ENCODE measurements at places on chromosomes 2 and 18.

DNA sequence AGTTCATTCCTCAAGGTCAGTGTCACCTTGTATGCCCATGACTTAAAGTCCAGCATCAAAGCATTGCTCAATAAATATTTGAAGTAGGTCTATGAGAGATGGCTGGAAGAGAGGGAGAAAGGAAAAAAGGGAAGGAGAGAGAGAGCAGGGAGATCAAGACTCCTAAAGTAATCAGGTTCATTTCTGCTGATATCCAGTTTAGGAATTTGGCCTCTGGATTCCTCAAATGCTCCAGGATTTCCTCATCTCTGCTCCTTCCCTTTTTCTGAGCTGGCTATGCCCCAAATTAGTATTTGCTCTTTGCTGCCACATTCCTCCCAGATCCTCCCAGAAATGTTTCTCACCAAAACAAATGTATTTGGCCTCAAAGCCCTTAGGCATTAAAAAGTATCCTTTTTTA lies 739.4 kb upstream of the CHAC2 start:
- DNase-seq, result no peak

- DNase-seq, result no peak
Measured at GRCh38 chr2:68662466-68662865, 19.1 kb downstream of the PROKR1 start.

DNA sequence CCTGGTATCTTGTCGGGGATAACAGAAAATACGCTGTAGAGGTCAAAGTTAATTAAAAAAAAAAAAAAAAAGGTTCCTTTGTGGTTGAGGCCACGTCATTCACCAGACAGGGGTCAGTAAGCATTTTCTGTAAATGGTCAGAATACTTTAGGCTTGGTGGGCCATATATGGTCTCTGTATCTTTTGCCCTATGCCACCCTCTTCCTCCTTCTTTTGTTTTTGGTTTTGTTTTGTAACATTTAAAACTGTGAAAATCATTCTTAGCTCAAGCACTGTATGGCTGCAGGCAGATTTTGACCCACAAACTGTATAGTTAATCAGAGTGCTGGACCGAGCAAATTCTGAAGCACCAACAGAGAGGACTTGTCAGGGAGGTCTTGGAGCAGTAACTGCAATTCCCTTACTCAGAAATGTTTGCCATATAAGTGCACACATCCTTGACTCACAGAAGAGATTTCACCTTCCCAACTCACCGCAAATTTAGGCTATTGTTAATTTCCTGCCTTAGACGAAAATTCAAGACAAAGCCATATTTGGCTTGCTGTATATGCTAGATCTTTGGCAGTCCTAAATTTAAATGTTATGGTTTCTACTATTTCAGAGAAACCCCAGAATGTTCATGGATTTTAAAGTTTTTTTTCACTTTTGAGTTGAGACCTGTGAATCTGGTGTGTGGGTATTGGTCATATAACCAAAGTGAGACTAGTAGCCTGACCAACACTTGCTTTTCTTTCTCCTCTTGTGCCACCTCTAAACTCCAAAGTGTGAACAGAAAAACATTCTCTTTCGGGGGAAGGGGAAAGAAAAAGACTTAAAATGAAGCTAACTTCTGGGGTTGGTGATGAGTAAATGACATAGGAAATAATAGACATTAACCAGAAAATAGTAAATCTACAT lies 65.4 kb downstream of the DOCK10 start:
- DNase-seq, result no peak

- DNase-seq, result peak; percentile 35
Measured at GRCh38 chr2:239893236-239893515, 132.0 kb downstream of the NDUFA10 start.

GRCh38 chr2:240229603-240230235 lies 89.3 kb upstream of the OTOS start:
- DNase-seq, result no peak

GRCh38 chr2:66869076-66869475 lies 434.2 kb downstream of the MEIS1 start:
- no peak for DNase-seq

DNA sequence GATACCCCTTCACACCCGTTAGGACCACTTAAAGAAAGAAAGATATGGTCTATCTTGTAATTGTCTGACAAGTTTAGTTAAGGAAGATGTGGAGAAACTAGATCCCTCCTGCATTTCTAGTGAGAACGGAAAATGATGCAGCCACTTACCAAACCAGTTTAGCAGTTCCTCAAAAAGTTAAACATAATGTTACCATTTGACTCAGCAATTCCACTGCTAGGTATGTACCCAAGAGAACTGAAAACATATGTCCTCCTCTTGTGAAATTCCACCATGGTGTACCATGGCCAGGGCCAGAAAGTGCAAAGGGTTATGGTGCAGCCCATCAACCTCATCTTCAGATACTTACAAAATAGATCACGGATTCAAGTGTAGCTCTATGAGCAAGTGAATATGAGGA lies 79.0 kb upstream of the ID2 start:
- no peak for DNase-seq

DNA sequence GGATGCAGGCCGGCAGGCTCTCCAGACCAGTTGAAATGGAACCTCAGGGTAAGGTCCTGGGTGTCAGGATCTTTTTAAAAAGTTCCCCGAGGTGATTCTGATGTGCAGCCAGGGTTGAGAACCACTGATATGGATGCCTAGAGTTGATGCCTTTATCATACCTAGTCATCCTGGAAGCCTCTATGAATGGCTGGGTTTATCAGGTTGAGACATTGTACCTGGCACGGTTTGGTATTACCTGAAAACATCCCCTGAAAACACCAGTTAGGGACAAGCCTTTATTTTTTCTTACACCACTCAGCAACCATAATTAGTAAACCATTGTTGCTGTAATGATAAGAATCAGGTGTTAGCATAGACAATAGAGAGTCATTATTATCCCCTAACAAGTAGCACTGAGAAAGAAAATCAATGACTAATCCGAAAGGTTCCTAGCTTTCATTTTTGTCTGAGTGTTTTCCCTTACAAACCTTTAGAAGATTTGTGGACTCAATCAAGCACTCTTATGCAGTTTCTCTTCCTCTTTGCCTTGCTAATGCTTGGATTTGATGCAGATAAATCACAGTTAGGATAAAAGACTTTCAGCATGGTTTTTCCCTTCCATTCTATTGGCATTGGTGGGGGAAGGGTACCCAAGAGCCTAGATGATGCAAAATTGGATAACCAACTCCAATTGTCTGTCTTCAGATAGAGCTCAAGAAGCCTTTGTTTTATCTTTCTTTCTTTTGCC lies 116.5 kb upstream of the LYPD6 start:
- DNase-seq, result no peak

- DNase-seq, result no peak
Measured at GRCh38 chr2:225244933-225245332, 154.6 kb upstream of the NYAP2 start.

- peak; percentile 29 for DNase-seq
Measured at GRCh38 chr2:20035955-20036666, 15.3 kb downstream of the LAPTM4A start.

DNA sequence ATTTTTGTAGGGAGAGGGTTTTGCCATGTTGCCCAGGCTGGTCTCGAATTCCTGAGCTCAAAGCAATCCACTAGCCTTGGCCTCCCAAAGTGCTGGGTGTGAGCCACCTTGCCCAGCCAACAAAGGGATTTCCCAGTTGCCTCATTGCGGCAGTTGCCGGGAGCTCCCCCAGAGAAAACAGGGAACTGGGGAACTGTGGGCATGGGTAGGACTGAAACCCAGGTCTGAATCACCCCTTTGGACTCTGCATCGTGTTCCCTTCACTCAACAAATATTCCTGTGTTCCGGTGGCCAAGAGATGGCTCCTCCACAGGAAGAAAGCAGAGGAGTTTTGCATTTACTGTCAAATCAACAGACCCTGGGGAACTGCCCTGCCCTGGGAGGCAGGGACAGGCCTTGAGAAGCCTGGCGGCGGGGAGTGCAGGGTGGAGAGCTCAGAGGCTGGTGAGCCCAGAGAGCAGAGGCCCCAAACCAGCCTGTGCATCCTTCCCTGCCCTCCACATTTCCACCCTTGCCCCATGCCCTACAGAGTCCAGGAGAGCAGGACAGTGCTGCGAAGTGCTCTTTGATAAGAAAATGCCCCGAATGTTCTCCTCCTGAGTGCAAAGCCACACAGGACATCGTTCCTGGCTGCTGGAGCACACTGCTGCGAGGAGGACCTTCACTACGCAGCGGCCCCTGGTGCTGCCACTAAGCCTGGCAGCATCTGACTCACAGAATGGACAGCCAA lies 24.9 kb downstream of the MYO7B start:
- DNase-seq, result no peak

DNA sequence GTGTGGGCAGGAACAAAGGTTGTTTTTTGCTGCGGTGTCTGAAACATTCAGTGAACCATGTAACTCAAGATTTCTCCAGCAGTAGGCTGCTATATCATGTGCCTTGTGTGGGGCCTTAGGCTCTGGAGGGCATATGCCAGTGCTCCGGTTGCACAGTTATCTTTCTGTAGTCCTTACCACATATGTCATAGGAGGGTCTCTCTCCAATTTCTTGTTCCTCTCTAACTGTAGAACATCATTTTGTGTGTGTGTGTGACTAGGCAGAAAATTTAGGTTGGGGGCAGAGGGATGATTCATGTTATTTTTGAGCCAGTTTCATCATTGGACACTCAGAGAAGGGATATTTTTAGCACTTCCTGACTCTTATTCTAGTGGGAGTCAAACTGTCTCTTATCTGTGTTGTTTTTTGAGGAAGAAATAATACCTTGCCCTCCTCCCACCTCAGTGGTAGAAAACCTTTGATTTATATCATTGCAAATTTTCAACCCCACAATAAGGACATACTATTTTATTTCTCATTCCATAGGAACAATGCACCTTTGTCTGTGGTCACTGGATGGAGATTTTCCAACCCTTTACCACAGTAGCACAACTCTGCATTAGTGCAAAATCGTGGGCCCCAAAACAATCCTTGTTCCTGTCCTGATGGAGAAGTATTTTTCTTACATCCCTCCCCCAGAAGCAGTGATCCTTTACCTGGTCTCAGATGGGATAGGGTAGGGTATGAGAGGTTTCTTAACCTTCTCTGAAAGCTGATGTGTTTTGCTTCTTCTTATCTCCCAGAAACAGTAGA lies 113.9 kb downstream of the CCDC74A start:
- no peak for DNase-seq

- no peak for DNase-seq
Measured at GRCh38 chr2:42965910-42966309, 173.5 kb upstream of the HAAO start.

GRCh38 chr2:233982421-233983121 lies 65.4 kb downstream of the TRPM8 start:
- no peak for DNase-seq

GRCh38 chr2:167761465-167762136 lies 485.8 kb downstream of the STK39 start:
- no peak for DNase-seq

GRCh38 chr2:48043746-48044145 lies 137.4 kb upstream of the FBXO11 start:
- no peak for DNase-seq

DNA sequence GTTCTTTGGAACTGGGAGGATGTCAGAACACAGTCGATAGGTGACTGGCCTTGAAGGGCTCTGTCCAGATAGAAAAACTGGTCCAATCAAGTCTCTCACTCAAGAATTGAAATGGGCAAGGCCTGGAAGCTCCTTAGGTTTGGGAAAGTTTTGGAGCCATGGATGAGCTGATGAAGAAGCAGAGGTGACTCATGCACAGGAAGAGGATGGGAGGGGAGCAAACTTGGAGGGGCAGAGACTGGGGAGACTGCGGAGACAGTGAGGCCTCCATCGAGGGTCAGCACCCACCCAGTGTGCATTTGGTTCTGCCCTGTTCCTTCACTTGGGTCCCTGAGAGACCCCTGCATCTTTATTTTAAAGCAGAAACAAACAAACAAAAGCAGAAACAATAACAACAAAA lies 41.1 kb downstream of the SOWAHC start:
- DNase-seq, result no peak

- no peak for DNase-seq
Measured at GRCh38 chr2:200104015-200104414, 148.6 kb downstream of the MAIP1 start.

- DNase-seq, result no peak
Measured at GRCh38 chr2:207772081-207772843, 2.6 kb upstream of the FZD5 start.

GRCh38 chr2:178954049-178954448 lies 95.9 kb downstream of the CCDC141 start:
- no peak for DNase-seq

GRCh38 chr2:11812466-11813248 lies 66.2 kb downstream of the LPIN1 start:
- DNase-seq, result no peak

DNA sequence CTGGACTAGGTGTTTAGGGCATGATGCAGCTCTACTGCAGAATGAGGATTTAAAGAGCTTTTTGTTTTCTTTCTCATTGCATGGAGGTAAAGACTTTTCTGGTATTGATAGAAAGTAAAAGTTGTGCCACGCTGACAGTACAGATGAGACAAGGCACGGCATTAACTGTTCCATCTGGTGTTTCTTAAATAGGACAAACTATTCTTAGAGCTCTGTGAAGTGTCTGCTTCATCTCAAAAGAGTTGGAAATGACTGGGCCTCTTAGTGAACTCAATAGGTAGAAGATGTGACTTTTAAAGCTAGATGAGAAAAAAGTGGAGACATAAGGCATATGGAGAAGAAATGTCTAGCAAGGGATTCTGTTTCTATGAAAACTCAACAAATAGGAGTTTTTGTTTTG lies 321.8 kb downstream of the RPRM start:
- DNase-seq, result no peak

GRCh38 chr18:13019301-13019700 lies 28.1 kb downstream of the CEP192 start:
- DNase-seq, result no peak

GRCh38 chr2:8086357-8086756 lies 595.5 kb upstream of the ID2 start:
- DNase-seq, result no peak

- DNase-seq, result no peak
Measured at GRCh38 chr2:60891180-60891579, 9.8 kb downstream of the REL start.

- no peak for DNase-seq
Measured at GRCh38 chr18:63936156-63936931, 12.8 kb upstream of the HMSD start.

GRCh38 chr18:2570772-2571199 lies 519 bp downstream of the METTL4 start:
- DNase-seq, result peak; percentile 39

DNA sequence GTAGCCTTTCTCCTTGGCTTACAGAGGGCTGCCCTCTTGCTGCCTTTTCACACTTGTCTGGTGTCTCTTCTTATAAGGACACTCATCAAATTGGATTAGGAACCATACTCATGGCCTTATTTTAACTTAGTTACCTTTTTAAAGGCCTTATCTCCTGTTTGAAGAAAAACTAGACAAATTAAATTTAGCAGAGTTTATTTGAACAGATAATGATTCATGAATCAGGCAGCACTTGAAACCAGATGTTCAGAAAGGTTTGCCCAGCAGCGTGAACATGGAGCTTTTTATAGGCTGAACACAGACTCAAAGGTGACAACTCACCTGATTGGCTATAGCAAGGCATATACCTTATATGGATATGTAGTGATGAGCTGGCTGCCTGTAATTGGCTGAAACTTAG lies 238.0 kb downstream of the GULP1 start:
- no peak for DNase-seq

- no peak for DNase-seq
Measured at GRCh38 chr2:10891390-10891789, 20.3 kb upstream of the KCNF1 start.
